Activated T-helper 1 cell treated with anti-CD3 and anti-CD28 coated beads, Interleukin-2, amount 50 U/mL, for 16 hours (primary cell): ENCODE measurements at places on chromosomes 16 and 17.

DNA sequence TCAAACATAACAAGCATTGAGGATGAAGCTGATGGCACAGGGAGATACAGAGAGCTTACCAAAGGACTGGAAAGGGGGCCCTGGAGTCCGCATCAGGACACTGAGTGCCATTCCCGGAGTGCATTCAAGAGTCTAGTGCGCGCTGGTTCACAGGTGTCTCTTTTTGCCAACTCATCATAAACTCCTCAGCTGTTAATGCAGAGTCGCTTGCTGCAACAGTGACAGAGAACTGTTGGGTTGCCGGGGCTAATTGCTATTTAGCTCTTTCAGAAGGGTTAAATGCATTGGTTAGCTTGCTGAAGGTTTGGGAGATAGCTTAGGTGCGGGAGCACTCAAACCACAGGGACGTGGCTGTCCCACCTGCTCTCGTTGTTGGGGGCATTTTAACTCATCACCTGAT is 1091.6 kb upstream of the EEF2KMT start:
- no peak for DNase-seq

DNA sequence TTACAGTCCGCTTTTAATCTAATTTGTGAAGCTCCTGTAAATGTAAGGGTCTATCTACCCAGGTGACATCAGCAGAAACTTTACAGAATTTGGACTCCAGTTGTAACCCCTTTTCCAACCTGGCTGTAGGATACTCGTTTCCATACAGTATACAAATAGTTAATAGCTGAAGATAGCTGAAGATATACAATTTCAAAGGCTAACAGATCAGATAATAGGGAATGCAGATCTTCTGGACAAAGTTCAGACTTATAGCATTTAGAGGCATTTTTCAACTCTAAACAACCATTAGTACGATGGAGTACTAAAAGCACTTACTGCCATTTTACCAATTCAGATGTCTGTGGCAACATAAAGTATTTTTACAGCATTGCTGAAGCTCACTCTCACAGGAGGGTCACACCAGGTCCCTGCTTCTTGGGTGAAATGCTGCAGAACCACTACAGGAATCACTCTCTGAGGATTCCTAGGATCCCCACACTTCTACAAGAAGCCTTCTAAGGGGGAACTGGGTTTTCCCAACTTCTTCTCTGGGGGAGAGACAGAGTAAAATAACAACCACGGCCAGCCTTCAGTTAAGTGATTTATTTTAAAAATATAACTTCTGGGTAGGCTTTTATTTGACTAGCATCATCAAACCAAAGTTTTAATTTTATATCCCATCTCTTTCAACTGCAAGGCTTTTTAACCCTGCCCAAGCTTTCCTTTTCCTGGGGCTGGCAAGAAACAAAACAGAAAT is 2.9 kb downstream of the VEZF1 start:
- no peak for DNase-seq

GRCh38 chr16:87127061-87127765 is 190.0 kb downstream of the C16orf95 start:
- no peak for DNase-seq

- DNase-seq, result no peak
Observed at GRCh38 chr16:81435103-81435502, 9.5 kb upstream of the CMIP start.

- no peak for DNase-seq
Observed at GRCh38 chr16:11402745-11403533, 57.7 kb downstream of the RMI2 start.

- no peak for DNase-seq
Observed at GRCh38 chr17:48646183-48647102, 20.3 kb upstream of the HOXB9 start.

GRCh38 chr17:56884483-56885311 is 29.2 kb downstream of the TRIM25 start:
- no peak for DNase-seq

DNA sequence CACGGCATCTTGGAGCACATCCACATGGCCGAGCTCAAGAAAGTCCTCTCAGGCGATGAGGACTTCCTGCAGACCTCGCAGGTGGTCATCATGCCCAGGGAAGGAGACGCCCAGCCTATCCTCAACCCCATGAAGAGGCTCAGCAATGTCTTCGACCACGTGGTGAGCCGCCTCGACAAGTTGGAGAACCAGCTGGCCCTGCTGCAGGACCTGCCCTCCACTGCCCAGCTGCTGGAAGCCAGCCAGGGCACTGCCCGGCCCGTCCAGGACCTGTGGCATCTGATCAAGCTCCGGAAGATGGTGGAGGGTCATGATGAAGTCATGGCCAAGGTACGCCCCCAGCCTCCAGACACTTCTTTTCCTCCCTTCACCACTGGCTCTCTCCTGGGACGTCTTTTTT is 440 bp downstream of the C16orf96 start:
- DNase-seq, result no peak

DNA sequence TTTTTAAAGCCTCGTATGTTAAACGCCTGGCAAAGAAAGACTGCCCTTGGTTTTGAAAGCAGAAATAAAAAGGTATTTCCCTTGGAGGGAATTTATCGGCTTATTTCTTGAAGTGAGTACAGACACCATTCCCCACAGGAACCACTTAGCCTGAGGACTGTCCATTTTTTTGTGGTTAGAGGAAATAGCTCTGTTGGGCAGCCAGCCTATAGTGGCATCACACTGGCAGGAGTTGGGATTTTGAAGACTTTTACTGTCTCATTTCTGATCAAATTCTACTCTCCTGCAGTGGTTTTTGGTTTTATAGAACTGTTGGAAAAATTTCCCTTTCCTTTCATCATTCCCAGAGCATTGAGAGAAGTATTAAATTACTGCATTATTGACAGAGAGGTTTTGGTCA is 34.1 kb upstream of the CDC6 start:
- DNase-seq, result no peak

DNA sequence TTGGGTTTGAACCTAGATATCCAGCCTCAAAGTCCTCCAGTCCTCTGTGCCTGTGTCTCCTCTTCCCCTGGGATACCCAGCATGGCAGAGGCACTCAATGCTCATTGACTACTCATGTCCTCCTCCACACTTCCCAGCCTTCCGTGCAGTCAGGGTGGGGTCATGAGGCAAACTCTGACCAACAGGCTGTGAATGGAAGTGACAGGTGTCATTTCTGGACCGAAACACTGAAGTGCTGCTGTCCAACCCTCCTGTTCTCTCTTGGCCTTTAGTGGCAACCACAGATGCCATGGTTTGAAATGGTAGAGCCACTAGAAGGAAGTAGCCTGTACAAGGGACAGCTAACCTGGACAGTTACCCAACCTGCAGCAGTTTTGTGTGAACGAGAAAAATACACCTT is 46.7 kb upstream of the MAP3K14 start:
- DNase-seq, result no peak

DNA sequence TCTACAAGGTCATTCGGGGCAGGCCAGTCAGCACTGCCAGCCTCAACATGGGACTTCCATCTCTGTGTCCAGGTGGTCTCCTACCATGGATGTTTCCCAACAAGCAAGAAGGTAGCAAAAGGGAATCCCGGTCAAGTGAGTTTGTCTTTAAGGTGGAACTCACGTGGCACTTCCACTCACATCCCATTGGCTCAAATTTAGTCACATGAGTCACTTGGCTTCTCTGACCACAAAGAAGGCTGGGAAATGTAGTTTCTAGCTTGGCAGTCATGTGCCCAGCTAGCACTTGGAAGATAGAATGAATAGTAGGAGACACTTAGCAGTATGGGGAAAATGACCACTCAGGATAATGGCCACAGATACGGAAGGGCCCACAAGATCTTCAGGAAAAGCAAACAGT is 106.6 kb downstream of the AIPL1 start:
- no peak for DNase-seq

DNA sequence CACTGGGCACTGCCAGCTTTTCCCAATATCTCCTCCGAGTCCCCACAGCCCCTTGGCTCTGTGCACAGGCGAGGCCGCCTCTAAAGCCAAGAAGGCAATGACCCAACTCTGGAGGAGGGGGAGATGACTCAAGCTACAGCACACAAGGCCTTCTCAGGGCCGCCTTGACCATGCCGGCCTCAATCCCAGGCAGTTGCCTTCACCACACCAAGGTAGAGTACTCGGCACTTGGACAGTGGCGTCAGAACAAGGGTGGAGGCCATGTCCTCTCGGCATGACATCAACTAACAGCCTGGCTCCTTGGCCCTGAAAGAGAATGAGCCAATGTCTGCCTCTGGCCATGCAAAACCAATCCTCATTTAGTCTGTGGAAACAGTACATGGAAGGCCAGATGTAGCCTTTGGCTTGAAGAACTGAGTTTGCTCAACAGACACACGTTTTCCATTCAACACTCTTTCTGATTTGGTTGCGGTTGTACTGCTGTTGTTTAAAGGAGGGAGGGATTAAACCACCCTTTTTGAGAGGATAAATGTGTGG is 139.6 kb downstream of the XYLT1 start:
- DNase-seq, result no peak

- DNase-seq, result no peak
Observed at GRCh38 chr16:22255335-22255734, 41.9 kb upstream of the POLR3E start.

- DNase-seq, result no peak
Observed at GRCh38 chr17:61442136-61442775, 10.0 kb upstream of the TBX4 start.

DNA sequence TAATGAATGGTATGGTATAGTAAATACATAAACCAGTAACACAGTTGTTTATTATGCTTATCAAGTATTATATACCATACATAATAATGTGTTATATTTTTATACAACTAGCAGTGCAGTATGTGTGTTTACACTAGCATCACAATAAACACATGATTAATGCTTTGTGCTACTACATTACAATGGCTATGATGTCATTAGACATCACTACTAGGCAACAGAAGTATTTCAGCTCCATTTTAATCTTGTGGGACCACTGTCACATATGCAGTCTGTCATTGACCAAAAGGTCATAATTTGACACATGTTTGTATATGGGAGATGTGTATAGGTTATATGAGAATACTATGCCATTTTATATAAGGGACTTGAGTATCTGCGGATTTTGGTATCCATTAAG is 32.7 kb downstream of the TRIM37 start:
- DNase-seq, result no peak

DNA sequence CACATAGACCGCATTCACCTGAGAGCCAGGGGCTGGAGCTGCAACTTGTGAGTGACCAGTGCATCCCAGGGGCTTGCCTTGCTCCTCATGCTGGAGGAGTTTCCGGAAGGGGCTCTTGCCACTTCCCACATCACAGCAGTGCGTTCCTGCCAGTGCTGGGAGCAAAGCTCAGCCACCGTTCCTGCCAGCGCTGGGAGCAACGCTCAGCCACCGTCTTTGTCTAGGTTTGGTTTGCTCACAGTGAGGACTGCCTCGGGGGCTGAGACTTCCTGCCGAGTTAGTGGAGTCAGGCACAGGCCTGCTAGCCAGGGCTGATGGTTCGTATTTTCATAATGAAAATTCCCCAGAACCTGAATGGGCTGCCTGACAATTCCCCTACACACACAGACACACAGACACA is 5.4 kb upstream of the CHRNE start:
- DNase-seq, result no peak

DNA sequence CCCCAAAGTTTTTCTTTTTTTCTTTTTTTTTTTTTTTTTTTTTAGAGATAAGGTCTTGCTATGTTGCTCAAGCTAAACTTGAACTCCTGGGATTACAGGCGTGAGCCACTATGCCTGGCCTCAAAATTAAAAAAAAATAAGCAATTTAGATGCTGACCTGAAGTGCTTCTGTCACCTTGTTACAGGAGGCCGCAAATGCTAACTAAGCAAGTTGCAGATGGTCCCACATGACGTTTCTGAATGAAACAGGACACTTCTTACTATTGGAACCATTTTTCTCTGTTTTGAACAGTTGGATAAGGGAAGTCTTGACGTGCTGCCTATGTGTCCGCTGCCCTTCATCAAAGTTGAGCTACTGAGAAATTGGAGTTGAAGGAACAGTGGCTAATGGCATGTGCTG is 8.8 kb downstream of the ANKRD40CL start:
- no peak for DNase-seq

DNA sequence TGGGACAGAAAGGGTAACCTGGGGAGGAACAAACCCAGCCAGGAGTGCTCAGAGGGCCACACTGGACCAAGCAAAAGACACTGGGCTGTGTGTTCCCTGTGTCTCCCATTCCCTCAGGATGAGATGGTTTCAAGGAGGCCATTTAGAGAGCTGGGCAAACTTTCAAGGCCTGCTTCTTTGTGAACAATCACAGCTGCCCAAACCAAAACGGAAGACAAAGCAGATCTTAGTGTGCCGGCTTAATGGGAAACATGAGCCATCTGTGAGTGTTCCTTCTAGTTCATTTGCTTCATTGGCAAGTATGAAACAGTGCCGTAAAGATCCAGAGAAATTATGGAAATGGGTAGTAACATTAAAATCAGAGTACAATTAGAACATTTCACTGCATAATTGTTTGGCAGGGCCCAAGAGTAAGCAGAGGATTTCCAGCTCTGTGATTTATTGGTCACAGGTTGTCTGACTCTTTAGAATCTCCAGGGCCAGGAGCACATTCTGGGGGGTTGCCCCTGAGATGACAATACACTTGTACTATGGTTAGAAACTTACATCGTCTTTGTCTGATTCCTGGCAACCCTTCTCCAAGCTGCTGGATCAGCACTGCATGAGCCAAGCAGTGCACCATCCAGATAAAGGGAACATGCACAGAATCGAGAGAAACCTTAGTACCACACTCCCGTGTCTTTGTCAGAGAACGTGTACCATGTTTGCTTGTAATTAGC is 412.1 kb downstream of the RBFOX1 start:
- DNase-seq, result no peak

DNA sequence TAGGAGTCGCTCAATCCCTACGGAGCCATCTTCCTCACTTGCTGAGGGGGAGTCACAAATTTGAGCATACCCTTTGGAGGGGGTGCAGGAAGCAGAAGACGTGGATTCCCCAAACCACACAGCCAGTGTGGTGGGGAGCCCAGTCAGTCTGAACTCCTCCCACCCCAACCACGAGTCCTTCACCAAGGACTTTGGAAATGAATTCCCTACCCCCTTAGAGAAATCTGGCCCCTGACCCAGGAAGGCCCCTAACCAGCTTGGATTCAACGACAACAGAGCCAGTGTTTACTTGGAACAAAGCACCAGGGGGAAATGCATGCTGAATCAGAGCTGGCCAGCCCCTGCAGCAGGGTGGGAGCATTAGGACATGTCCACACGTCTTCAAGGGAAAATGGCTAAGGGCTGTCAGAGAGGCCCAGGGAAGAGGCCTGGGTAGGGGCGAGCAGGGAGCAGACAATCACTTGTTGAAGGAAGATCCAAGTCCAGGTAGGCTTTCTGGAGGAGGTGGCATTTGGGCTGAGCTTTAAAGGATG is 5.5 kb upstream of the TMEM92 start:
- DNase-seq, result no peak

GRCh38 chr16:28880955-28881354 is 2.7 kb downstream of the ATP2A1 start:
- no peak for DNase-seq

- no peak for DNase-seq
Observed at GRCh38 chr16:4053301-4053845, 62.9 kb downstream of the ADCY9 start.

DNA sequence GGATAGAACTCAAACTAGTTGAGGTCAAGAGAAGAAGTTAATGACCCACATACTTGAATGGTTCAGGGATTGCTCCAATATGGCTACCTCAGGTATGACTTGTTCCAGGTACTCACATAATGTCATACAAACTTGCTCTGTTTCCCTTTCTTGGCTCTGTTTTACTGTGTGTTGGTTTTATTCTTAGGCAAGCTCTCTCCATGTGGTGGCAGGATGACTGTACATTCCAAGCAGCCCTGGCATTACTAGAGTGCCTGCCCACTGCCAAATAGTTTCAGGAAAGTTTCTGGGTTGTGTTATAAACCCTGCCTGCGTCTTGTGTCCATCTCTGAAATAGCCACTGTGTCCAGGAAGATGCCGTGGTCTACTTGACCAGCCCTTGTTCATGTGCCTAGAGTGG is 476.8 kb downstream of the SHISA9 start:
- DNase-seq, result no peak

- DNase-seq, result no peak
Observed at GRCh38 chr16:67982011-67982696, 1.9 kb upstream of the DPEP3 start.
